ENCODE measurements at places on chromosomes 7 and 10.

- no peak for DNase-seq
Observed at GRCh38 chr7:85215098-85215497, 28.2 kb upstream of the SEMA3D start.

DNA sequence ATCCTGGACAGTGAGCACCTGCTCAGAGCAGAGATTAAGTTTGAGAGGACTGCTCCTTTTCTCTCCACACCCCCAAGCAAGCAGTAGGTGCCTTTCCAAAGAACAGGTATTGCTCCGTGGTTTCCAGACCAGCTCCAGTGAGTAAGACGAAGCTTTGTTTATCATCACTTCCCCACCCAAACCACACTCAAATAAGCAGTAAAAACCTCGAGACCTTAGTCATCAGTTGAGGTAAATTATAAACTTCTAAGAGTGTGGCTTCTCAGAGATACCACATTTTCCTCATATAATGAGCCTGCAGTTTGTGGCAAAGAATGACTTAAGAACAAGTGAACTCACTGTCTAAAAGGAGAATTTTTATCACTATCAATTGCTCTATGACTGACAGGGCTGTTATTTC lies 50.0 kb upstream of the GRB10 start:
- peak; percentile 18 for DNase-seq

DNA sequence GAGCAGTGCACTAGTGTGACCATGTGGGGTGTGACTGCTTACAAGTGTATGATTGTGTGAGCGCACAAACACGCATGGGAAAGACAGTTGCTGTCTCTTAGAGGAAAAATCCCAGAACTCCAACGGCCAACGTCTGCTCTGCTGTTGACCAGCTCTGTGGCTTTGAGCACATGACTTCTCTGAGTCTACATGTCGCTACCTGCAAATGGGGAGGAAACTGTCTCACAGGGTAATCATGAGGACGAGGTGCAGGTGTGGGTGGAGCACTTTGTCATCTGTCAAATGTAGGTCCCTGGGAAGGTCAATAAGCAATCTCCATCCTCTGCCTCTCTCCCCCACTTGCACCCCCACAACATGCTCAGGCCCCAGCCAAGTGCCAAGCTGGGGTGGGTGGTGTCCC lies 31.2 kb upstream of the TLX1 start:
- DNase-seq: no peak

DNA sequence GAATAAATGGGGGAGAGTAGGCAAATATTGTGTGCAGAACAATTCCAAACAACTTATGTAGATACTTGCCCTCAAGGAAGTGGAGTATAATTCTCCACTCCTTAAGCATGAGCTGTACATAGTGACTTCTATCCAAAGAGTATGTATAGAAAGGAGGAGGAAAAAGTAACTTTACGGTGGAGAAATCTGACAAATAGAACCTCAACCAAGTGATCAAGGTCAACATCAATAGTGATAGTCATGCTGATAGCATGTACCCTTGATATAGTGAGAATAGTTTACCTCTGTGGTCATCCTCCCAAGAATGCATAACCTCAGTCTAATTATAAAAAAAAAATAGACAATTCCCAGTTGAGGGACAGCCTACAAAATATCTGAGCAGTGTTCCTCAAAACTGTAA lies 89.1 kb upstream of the NANOS1 start:
- DNase-seq: peak; percentile 34

DNA sequence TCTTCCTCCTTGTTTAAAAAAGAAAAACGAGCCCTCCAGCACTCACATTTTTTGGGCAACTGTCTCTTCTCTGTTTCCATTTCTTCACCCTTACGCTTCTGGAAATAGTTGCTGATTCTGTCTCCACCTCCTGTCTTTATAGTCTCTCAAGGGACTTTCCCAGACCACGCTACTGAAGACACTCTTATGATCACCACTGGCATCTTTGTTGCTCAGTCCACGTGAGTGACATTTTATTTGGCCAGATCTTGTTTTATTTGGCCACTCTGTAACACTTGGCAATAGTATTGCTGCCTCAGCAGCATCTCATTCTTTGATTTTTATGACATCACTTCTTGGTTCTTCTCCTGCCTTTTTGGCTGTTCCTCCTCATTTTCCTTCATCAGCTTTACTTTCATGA lies 21.6 kb upstream of the NME8 start:
- no peak for DNase-seq

- peak; percentile 18 for DNase-seq
Observed at GRCh38 chr7:93884541-93884940, 6.0 kb downstream of the TFPI2 start.

GRCh38 chr7:120400806-120401455 lies 128.0 kb downstream of the KCND2 start:
- no peak for DNase-seq

DNA sequence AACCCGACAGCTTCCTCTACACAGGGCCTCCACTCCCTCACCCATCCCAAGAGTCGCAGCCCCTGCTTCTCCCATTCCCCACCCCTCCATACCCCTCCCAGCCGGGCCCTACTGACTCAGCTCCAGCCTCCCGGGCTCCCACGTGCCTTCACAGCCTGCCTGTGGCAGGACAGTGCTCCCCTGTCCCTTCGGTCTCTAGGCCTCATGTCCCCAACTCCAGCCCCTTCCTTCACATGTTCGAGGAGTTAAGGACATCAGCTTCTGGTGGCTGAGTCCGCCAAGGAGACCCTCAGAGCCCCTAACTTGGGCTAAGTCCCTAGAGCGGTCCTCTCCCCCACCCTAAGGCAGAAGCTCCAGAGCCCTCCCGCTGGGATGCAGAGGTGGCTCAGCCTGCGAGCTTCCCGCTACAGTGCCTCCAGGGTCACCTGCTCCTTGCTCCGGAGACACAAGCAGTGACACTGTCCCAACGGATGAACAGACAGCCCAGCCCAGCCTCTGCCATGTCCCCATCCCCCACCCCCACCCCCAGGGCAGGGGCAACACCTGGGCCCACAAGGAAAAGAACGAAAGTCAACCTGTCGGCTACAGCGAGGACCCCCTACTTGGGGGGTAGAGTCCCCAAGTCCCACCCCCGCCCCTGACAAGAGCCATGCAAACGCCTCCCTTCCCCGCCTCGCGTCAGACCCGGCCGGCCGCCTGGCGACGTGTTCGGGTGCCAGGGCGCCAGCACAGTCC lies 716 bp downstream of the SMARCD3 start:
- DNase-seq: no peak

GRCh38 chr10:34275626-34276130 lies 539.4 kb downstream of the PARD3 start:
- no peak for DNase-seq

GRCh38 chr10:45058580-45058979 lies 57.9 kb downstream of the ZNF22 start:
- no peak for DNase-seq

- DNase-seq: peak; percentile 69
Observed at GRCh38 chr7:112453505-112454171, 3.4 kb downstream of the IFRD1 start.

DNA sequence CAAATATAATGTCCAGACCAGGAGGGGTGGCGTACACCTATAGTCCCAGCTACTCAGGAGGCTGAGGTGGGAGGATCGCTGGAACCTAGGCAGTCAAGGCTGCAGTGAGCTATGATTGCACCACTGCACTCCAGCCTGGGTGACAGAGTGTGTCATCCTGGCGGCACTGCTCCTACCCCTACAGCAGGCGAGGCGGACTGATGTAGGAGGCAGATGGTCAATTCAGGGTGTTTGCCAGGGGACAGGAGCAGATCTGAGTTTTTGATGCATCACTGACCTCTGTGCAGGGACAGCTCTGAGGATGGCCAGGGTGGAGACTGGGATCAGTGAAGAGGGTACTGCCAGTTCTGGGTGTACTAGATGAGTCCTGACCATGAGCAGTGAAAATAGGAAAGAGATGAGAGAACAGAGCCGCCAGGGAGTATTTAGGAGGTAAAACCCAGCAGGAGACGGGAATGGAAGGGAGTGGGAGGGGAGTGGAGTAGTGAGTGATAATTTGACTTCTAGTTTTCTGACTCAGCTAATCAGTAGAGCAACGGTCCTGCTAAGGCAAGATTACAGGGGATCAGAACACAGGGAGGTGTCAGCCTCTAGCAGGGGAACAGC lies 75.3 kb downstream of the HIP1 start:
- no peak for DNase-seq

GRCh38 chr7:33691180-33691579 lies 214.2 kb upstream of the BMPER start:
- DNase-seq: no peak

DNA sequence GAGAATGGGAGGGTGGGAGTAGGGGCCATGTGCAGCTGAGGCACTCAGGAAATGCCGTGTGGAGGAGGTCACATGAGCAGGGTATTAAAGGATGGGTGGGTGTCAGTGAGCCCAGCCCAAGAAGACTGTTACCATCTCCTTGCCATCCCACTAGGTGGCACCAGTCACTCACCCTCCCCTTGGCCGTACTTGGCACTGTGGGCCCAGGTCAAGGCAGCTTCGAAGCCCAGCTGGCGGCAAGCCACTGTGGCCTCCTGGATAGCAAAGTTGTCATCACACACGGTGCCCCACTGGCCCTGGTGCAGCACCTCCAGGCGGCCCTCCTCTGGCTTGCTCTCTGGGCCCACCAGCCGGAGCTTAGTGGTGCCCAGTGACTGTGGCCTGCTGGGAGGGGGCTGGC lies 5.4 kb downstream of the LOXL4 start:
- DNase-seq: peak; percentile 63

GRCh38 chr7:137342828-137343261 lies 688 bp downstream of the PTN start:
- DNase-seq: peak; percentile 4

- no peak for DNase-seq
Observed at GRCh38 chr10:18133046-18133445, 7.2 kb upstream of the CACNB2 start.

DNA sequence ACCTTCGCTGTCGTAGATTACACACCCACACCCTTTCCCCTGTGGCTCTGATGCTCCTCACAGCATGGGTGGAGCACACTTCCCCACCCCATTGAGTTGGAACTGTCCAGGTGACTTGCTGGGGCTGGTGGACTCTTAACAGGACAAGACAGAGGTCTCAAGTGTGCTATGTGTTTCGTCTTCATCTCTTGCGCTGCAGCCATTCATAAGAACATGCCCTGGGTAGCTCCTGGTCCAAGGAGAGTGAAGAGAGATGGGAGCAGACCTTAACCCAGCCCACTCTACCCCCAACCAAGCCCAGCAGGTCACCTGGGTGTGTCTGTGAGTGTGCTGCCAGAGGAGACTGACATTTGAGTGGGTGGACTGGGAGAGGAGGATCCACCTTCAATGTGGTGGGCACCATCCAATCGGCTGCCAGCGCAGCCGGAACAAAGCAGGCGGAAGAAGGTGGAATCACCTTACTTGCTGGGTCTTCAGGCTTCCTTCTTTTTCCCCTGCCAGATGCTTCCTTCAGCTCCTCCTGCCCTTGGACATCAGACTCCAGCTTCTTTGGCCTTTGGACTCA lies 112.4 kb downstream of the HTR5A start:
- DNase-seq: no peak

DNA sequence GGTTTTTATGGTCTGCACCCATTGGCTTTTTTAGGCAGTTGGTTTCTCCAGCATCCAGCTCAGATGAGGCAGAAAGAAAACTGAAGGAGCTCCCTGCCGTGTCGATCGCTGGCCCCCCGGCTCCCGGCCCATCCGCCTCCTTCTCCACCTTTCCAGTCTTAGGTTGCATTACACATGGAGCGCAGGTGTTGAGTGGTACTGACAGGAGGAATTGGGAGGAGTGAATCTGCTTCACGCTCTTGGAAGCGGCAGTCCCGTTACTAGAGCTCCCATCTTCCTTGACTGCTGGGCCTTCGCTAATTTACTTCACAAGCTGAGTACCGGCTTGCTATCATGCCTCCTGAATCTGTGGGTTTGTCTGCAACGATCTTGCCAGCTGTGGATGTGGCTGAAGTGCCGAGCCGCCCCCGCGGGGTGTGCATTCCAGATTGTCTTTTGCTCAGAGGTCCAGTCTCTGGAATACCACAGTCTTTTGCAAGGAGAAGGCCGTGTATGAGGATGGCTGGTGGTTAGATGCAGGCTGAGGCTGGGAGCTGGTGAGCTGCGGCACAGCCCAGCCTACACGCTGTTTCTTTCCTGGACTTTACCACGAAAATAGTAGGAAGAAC lies 17.1 kb downstream of the IQCE start:
- DNase-seq: peak; percentile 18

DNA sequence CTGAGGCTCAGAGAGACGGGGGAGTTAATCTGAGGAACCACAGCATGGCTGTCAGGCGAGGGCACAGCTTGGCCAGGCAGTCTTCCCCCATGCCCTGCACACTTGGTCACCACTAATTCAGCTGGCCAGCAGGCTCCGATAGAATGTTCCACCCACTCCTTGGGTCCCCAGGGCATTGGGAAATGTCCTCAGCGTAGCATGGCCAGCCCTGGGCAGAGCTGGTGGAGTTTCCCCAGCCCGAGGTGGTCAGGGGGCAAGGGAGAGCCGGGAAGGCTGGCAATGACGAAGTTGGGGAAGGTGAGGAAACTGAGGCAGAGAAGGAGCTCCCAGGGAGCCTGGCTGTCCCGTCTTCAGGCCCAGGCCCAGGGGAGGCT lies 12.1 kb upstream of the GRIFIN start:
- DNase-seq: no peak

GRCh38 chr10:127338399-127339110 lies 142.2 kb upstream of the INSYN2A start:
- no peak for DNase-seq

- no peak for DNase-seq
Observed at GRCh38 chr10:62249957-62250356, 18.7 kb downstream of the RTKN2 start.

GRCh38 chr10:2476812-2477553 lies 590.4 kb upstream of the PFKP start:
- DNase-seq: no peak

GRCh38 chr10:70458329-70459060 lies 17.0 kb upstream of the NODAL start:
- peak; percentile 79 for DNase-seq

Measured in choroid plexus epithelial cell (primary cell).